ENCODE measurements at places on chromosomes 2 and 18.

DNA sequence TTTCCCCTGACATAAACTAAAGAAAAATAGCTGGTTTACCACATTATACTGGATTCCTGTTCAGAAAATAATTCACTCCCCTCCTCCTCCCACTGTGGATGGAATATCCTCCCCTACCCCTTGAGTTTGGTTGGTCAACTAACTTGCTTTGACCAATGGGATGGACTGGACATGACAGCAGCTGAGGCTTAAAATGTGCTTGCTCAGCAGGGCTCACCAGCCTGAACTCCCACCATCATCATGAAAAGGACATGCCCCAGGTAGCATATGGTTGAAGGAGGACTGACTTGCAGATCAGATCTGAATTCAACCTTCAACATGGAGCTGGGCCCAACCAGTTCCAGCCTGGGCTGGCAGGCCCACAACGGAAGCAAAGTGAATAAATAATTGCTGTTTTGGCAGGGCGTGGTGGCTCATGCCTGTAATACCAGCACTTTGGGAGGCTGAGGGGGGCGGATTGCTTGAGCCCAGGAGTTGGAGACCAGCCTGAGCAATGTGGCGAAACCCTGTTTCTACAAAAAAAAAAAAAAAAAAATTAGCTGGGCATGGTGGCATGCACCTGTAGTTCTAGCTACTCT lies 284.4 kb downstream of the AFF3 start:
- DNase-seq, result no peak

- no peak for DNase-seq
These were observed 16.0 kb downstream of the RAMP1 start for GRCh38 chr2:237875256-237876060.

- DNase-seq, result no peak
These were observed 234.0 kb downstream of the BCL2 start for GRCh38 chr18:63085611-63086010.

DNA sequence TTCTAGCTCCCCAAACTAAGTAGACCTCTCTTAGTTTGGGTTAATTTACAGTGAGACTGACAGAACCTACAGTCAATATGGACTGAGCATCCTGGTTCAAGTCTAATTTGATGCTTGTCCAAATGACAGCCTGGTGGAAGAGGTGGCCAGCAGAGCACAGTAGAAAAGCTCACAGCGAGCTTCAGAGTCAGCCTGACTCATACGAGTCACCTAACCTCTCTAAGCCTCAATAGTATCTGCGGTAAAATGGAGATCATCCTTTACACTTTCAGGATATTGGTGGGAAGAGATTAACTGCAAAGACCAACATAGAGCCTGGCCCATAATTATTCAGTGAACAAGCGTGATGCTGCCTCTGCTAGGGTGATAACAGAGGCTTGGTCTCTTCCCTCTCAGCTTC lies 54.5 kb downstream of the DOCK10 start:
- DNase-seq, result no peak

DNA sequence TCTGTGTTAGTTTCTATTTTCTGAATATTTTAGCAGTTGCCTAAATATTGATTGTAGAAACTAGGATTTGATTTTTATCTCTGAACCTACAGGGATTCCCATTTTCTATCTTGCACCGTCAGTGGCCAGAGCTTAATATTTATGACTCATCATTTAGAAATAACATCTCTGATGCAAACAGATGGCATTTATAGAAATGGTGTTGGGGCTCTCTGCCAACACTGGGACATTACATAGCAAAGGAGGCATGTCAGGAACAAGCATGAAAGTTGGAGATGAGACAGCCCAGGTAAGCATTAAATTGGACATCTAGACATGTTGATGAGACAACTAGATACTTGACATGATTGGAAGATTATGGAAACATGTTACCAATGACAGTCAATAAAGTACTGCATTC lies 165.3 kb upstream of the SYT4 start:
- DNase-seq, result no peak
